ENCODE measurements at places on chromosomes 5 and 9.

DNA sequence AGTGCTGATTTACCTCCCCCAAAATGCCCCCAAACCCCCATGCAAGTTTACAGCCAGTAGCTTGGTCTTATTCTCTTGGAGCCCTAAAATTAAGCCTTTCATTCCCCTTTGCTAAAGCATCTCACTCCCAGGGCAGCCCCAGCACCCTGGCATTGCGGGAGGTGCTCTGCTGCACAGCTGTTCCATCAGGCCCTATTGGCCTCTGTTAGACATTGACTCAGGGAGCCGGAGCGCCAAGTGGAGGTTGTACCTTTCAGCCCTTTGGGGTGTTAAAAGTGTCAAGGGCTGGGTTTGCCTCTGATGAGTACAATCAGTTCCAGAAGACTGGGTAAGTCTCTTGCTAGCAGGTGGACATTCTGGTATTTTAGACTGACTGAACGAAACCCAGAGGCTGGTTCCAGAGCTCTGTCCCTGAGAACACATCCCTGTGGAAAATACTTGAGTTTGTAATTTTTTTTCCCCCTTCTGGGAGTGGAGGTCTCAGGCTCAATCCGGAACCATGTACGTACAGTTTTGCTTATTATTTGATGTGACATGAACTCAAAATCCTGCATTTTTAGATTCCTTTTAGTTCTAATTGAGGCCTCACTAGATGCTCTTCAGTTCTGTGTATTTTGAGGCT is 102.4 kb downstream of the UBE2R2 start:
- DNase-seq = no peak

GRCh38 chr5:165328846-165329245 is 1823.4 kb downstream of the MAT2B start:
- DNase-seq = no peak

DNA sequence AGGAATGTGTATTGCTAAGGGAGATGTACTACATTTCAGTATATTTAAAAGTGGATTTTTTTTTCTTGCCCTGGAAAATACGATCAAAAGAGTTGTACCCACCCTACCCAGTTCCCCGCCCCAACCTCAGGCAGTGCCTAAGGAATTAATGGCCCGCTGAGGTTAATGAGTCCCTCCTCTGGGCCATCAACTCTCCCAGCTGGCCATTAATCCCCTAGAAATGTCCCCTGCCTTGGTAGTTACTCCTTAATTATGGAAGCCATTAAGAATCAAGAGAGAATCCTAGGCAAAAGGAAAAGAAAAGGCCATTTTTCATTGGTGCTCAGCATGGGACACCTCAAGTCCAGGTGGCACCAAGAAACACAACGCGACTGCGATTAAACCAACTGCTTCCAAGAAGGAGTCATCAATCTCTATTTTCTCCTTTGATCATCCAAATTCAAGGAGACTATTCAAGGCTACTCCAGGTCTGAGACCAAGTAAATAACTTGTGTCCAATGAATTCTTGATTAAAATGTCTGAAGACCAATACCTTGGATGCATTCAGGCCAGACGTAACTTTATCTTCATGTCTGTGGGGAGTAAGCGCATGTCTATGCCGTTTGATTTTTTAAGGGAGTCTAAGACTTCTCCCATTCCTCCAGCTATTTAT is 1962.2 kb upstream of the WWC1 start:
- DNase-seq = no peak

- no peak for DNase-seq
These were observed 29.3 kb downstream of the CDHR2 start for GRCh38 chr5:176578391-176578808.

DNA sequence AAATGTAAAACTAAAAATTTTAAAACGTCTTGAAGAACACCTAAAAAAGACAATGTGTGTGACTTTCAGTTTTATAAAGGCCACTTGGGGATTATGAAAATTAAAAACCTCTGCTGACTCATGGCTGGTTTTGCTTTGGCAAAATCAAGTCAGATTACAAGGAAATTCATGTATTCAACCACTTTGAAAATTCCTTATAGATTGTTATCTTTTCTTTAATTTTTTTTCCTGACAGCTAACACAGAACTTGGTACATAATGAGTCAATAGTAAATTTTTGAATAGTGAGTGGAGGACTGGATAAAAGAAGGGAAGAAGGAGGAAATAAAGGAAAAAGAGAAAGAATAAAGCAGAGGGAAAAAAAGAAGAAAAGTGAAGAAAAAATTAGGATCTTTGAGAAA is 1774.7 kb upstream of the ACO1 start:
- no peak for DNase-seq

GRCh38 chr5:119410448-119411159 is 41.7 kb upstream of the HSD17B4 start:
- no peak for DNase-seq

DNA sequence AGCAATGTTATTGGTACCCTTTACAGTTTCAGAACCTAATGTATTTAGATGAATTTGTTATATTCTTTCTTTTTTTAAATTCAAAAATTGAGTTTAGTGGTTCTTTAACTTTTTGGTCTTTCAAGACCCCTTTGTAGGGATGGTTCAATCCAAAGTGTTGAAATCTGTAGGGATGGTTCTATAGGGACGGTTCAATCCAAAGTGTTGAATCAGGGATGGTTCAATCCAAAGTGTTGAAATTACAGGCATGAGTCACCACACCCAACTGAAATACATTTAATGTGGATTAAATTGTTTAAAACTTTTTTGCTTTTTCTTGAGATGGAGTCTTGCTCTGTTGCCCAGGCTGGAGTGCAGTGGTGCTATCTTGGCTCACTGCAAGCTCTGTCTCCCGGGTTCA is 30.6 kb downstream of the SNX2 start:
- DNase-seq = no peak

Measured in kidney epithelial cell (primary cell).